Ascending aorta (tissue), 2 donors: ENCODE measurements at places on chromosomes 7 and 10.
A peak's percentile ranks its signal among the peaks of the same experiment; 100 is the strongest.

DNA sequence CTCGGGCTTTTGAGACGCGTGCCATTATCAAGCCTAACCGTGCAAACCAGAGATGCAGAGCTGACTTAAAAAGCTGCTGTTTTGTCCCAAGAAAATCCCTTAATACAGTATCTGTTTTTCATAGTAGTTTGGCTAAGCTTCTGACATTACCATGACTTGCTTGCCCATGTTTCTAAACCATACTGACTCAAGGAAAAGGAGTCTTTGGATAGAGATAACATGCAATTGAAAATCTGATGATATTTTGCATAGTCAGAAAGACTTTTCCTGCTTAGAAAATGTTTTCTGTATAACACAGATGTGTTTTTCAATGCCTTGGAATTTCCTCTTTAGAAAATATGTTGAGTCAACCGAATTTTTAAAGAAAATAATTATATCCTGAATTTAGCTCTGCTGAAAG, 21.5 kb upstream of the AKR1E2 start:
- no peak for DNase-seq

DNA sequence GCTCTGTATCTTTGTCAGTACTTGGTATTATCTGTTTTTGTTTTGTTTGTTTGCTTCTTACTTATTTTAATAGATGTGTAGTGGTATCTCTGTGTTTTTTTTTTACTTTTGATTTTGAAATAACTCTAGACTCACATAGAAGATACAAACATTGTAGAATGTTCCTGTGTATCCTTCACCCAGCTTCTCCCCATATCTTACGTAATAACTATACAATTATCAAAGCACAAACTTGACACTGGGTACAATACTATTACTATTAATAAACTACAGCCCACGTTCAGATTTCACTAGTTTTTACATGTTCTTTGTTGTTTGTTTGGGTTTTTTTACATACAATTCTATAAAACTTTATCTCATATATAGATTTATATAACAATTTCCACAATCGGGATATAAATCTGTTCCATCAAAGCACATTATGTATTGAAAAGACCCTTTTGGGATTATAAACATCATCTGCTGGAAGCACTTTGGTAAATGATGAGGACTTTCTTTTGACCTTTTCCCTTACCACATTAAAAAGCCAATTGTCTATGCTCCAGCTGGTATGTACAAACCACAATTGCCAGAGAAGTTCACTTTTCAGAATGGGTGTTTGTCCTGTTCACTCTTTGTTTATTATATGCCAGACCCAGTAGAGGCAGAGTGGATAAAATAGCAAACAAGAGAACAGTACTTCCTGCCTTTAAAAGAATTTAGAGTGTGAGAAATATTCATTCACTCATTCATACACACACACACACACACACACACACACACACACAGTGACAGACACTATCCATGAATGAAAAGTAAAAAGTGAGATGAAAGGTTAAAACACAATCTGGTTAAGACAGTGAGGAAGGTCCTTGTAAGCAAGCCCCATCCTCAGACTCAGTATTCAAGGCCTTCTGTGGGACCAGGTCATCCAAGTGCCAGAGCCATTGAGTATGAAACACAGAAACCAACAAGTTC, 113.0 kb downstream of the SGMS1 start:
- DNase-seq, result no peak

DNA sequence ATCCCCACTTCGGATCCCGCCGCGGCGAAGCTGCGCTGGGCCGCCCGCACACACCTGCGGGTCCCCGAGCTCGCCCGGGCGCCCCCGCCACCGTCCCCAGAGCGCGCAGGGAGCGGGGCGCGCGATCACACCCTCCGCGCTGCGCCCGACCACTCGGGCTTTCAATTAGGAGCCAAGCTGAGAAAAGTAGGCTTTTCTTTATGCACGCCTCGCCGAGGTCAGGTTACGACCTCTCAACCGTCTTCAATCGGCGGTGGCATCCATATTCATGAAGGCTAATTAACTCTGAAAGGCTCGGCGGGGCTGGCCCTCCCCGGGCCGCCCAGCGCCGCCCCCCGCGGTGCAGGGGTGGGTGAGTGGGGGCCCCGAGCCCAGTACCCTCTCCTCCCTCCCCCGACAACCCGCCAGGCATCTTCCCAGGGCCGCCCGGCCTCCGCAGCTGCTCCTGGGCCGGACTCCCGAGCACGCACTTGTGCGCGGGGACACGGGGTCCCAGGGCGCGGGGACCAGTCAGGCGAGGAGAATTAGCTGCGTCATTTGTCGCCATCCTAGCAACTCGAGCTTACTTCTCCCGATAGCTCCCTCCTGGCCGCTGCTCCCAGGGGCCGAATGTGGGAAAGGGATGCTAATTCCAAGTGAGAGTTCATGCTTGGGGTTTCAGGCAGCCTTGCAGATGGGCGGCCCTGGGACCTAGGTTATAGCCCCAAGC, 155.5 kb upstream of the LYZL2 start:
- DNase-seq, result peak; percentile 54

- no peak for DNase-seq
Observed at GRCh38 chr7:27399791-27400567, 157.4 kb downstream of the EVX1 start.

DNA sequence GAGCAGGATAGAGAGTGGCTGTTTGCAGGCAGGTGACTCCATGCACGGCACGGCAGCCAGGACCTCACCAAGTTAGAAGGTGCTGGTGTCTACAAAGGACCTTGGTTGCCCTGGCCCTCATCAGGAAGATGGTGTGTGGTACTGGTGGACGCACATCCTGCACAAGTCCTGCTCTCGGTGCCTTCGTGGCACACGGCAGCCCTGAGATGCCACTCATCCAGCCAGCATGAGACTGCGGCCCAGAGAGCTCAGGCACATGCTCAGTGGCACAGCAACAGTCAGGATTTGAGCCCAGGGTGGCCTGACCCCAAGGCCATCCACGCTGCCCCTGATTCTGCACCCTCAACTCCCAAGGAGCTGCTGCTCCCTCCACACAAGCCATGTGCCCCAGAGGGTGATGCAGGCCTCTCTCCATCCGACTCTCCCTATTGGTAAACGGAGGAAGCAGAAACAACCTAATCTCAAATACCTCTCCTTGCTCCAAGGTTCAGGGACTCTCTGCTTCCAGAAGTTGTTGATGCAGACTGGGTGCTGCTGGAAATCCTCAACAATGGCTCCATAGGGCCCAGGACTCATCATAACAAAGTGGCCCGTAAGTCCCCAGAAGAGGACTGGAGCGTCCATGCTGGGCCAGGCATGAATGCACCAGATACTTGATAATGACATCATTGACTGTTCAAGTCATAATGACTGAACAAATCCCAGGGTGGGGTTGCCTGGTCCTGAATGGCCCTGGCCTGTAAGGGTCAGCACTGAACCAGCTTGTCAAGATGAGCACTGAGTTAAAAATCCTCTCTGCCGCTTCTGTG, 93.6 kb downstream of the ARHGAP22 start:
- no peak for DNase-seq

DNA sequence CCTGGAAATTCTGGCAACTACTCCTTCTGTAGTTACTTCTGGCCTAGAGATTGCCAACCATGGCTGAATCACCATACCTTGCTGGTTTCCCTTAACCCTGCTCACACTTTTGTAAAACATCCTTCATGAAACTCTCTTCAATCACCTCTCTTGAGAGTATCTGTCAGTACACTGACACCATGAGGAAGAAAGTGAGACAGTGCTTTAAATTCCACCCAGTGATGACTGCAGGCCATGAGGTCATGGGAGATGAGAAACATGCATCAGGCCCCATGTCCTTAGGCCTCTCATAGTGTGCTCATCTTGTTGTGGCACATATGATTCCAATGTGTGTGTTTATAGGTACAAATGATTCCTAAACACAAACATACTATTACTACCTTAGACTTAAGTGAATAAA, 24.6 kb upstream of the NAMPT start:
- DNase-seq, result no peak

- DNase-seq, result no peak
Observed at GRCh38 chr10:43595739-43596298, 10.4 kb upstream of the ZNF485 start.

DNA sequence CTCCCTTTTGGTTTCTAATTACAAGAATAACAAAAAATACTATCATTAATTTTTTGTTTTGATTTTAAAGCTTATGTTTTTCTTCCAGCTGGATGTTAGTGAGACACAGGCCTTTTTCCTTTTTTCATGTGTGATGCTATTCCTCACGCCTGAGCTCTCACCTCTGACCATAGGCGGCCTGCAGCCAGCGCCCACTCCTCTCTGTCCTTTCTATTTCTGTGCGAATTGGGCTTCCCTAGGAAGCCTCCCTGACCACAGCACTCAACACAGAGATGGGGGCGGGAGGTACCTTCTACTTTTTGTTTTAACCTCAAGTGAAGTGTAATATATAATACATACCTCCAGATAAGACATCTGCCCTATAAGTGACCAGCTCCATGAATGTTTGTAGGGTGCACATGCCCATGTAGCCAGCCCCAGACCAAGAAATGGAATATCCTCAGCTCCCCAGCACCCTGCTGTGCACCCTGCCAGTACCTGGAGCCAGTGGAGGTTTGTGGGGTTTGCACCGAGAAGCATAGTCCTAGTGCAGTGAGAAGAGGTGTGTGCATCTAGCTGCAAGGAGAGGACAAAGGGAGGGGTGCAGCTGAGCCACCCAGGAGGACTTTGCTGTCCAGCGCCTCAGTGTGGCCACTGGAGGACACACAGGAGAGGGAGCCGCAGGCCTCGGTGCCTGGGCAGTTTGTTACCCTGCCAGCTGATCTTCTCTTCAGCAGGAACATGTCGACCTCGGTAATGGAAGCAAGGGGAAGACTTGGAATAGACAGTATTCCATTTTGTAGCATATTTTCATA, 38.5 kb downstream of the BNIP3 start:
- DNase-seq, result no peak

GRCh38 chr10:13402021-13402420, 53.9 kb upstream of the SEPHS1 start:
- DNase-seq, result no peak

GRCh38 chr10:70432561-70433263, 8.8 kb downstream of the NODAL start:
- no peak for DNase-seq

DNA sequence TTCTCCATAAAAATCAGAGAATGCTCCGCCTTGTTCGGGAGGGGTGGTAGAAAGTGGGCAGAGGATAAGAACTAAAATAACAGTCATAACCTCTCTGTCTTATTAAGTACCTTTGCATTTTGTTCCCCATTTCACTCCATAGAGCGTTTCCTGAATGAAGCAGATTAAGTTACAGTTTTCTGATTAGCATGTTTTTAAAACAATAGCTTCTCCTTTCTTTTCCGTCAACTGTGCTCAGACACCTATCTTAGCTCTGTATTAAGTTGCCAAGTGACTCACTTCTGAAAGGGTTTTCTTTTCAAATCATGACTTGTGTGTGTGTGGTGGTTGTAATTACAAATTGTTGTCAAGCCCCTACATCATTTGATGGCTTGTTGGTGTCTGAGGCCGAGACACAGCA, 1.4 kb downstream of the HABP2 start:
- DNase-seq, result no peak
